Astrocyte (in vitro differentiated cells and primary cell): ENCODE measurements at places on chromosomes 1 and 21.

GRCh38 chr1:152924191-152924590, 15.8 kb downstream of the IVL start:
- no peak for DNase-seq

DNA sequence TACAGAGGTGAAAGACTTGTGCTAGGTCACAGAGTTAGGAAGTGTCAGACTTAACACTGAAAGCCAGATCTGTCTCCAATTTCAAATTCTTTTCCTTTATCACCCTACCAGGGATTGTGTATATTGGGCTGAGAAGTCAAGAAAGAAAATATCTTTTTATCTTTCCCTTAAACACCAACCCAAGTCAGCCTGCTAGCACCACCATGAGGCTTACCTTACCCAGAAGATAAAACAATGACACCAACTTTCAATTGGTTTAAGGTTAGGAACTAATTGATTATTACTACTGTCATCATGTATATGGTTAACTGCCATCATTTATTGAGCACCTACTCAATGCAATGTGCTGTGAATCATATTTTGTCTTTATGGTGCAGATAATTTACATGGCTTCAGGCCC, 178.9 kb upstream of the FOXD3 start:
- DNase-seq, result no peak

- no peak for DNase-seq
These were observed 10.3 kb upstream of the SNX7 start for GRCh38 chr1:98651116-98651632.

DNA sequence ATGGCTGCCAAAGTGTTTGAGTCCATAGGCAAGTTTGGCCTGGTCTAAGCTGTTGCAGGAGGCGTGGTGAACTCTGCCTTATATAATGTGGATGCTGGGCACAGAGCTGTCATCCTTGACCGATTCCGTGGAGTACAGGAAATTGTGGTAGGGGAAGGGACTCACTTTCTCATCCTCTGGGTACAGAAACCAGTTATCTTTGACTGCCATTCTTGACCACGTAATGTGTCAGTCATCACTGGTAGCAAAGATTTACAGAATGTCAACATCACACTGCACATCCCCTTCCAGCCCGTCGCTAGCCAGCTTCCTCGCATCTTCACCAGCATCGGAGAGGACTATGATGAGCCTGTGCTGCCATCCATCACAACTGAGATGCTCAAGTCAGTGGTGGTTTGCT, 215.8 kb upstream of the JUN start:
- DNase-seq, result no peak

- no peak for DNase-seq
These were observed 12.3 kb upstream of the JAM2 start for GRCh38 chr21:25626757-25627156.

DNA sequence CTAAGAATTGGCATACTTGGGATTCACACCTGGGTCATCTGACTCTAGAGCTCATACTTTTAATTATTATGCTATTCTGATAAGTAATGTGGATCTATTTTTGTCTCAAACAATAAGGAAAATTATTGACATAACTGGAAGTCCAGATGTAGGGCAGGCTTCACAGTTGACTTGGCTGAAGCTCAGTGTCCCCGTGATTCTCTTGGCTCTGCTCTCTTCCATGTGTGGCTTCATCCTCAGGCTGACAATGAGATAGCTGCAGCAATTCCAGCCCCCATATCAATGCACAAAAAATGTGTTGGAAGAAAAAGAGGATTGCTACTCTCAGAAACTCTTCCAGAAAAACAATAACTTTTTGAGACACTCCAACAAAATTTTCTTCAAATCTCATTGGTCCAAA, 23.8 kb downstream of the HSD11B1 start:
- no peak for DNase-seq

DNA sequence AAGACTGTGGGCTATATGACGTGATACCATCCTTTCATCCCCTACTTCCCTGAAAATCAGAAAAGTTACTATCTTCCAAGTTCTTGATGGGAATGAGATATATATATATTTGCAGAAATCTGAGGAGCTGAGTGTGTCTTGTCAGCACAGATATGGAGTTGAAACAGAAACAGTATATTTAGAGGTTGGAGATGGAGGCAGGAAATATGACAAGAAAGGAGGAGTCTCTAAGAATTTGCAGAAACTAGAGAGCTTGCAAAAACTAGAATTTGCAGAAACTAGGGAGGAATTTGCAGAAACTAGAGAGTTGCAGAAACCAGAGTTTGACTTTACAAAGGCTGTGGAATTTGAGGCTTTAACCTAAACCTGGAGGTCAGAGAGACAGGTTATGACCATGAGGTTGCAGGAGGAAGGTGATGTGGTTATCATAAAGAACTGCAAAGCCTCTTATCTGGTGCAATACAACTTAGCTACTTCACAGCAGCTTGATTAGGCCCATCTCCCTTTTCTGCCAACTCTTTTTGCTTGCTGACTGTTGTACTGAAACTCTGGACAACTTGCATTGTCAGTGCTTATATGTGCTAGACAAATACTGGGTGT, 22.3 kb downstream of the XCL2 start:
- no peak for DNase-seq

DNA sequence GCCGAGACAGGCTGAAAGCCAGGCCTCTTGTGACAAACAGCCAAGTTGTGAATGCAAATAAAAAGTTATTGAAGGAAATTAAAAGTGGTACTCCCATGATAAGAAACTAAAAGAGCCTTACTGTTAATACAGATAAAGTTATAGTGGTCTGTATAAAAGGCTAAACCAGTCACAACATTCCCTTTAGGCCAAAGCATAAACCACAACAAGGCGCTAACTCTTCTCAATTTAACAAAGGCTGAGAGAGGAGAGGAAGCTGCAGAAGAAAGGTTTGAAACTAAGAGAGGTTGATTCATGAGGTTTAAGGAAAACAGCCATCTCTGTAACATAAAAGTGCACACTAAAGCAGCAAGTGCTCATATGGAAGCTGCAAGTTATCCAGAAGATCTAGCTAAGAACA, 10.7 kb downstream of the C1orf105 start:
- no peak for DNase-seq

DNA sequence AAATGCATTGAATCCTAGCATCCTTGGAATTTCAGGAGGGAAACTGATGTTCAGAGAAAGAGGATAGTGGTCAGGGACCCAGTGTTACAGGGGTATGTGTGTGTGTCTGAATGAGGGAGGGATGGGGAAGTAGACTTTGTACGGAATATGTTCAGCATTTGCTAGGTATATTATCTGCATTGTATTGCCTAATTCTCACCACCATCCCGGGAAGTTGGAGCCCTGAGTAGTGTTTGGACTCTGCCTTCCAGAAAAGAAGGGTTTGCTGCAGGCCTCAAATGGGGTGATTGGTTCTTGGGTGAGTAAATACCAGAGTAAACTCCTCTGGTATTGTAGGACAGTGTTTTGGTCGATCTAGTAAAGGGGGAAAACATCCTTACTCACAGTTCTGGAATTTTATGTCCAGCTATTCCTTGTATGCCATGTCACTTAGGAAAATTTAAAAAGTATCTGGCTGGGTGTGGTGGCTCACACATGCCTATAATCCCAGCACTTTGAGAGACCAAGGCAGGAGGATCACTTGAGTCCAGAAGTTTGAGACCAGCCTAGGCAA, 7.1 kb upstream of the ZNF496 start:
- DNase-seq, result no peak

DNA sequence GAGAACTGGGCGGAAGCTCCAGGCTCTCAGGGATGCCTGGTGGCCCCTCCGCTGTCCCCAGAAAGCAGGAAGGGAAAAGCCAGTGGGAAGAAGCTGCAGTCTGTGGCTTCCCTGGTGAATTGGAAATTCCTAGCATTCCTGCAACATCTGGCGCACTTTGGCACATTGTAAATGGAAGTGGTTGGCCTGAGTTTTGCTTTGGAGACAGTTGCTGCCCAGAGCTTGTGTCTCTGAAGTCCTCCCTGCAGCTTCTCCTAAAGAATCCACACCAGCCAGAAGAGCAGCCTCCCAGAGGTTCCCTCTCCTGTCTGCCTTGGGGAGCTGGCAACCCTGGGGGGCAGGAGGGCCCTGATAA, 48.2 kb downstream of the ARHGEF10L start:
- peak; percentile 69 for DNase-seq

DNA sequence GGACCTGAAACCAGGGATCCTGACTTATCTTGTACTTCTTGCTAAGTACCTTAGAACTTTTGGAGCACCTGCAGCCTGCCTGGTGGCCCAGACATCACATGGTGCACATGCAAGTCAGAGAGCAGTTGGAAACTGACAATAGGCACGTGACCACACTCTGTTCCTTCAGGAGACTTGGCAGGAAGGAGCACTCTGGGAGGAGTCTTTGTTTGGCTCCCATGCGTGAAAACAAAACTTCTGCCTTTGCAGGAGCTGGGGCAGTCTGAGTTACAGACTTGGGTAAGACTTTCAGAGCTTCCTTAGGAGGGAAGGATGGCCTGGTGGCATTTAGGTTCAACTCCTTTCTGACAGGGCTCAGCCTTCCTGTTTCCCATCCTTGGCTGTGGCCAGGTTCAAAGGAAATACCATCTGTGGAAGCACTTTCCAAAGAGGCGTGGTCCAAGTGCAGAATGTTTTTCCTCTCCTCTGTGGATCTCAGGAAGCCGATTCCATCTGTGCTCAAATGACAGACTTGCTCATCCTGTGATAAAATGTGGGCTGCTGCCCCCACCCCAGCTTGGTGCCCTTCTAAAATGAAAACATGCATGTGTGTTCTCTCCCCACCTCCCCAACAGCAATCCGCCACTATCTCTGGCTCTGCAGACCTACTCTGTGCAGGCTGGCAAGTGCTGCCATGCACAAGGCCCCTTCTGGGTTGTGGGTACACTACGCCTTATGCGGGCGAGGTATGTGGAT, 14.1 kb upstream of the ZNF436 start:
- DNase-seq, result no peak

DNA sequence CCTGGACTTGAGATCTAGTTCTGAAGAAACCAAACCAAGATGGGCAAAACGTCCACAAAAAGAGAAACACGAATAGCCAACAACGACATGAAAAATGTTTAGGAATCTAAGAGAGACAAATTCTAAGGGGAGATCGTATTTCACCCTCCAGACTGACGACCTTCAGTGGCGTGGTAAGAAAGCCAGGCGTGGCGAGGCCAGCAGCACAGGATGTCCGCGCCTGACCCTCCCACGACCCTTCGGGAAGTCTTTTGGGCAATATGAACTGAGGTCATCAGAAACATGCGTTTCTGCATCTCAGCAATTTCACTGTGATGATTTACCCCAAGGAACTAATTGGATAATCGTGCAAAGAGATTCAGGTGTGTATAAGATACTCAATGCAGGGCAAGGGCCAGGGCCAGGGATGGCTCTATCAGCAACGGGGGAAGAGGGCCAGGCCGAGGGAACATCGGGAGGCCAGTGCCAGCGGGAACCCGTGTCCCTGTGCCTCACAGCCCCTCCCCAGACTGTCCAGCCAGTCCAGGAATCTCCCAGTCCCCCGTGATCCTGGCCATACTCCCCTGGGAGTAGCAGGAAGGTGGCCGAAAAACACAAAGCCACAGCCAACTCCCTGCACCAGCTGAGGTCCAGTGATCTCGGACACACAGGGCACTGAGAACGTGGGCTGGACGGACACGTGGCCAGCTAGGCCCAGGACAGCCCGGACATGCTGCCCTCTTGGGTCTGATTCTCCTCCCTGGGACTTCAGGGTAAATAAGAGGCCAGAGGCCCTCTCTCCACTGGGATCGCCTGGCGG, 53.6 kb upstream of the ADARB1 start:
- DNase-seq, result no peak

GRCh38 chr1:1181938-1182410, 8.3 kb downstream of the TTLL10 start:
- DNase-seq, result no peak

GRCh38 chr1:89757532-89757931, 63.3 kb upstream of the LRRC8D start:
- no peak for DNase-seq

DNA sequence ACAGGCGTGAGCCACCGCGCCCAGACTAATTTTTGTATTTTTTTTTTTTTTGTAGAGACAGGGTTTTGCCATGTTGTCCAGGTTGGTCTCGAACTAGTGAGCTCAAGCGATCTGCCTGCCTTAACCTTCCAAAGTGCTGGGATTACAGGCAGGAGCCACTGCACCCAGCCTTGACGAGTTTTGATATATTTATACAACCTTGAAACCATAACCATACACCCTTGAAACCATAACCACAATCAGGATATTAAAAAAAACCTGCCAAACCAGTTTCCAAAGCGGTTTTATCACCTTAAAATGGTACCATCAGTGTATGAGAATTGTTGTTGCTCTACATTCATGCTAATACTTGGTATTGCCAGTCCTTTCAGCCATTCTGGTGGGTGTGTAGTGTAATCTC, 3.7 kb upstream of the PHACTR4 start:
- no peak for DNase-seq

GRCh38 chr1:219352961-219353651, 179.4 kb downstream of the LYPLAL1 start:
- DNase-seq, result no peak

DNA sequence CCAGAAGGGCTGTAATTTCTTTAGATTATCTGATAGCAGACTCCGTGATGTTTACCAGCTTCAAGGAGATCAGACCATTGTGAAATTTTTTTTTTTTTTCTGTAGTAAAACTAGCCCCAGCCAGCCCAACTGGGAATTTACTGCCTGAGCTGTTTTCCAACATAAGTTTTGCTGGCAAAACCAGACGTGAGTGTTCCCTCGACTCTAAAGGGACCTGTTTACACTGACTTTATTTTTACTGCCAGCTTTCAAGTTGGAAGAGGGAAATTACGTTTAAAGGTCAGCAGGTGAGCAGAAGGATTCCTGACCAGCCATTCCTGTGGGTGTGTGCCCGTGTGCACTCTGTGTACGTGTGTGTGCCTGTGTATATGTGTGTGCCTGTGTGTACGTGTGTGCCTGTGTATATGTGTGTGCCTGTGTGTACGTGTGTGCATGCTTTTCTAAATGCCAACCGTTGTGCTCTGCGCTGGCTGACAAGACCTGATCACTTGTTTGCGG, 374 bp downstream of the MAB21L3 start:
- DNase-seq, result no peak

- no peak for DNase-seq
These were observed 6.9 kb downstream of the DMAP1 start for GRCh38 chr1:44220001-44220751.

DNA sequence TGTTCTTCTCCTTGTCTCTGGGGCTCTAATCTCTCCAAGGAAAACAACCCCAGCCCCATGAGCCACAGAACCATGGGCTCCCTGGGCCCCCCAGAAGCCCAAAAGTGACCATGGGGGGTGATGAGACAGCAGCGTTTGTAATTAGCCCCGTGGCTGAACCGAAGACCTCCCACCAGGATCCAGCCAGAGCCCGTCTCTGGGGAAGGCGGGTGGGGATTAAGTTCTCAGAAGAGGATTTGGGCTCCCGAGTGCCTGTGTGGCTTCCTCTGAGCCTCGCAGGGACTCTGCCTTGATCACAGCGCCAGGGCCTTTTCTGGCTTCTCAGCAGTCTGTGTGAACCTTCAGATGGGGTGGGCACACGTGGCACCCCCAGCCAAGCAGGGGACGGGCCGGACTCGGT, 77.0 kb downstream of the ALPL start:
- no peak for DNase-seq
